Glomerular endothelial cell (primary cell): ENCODE measurements at places on chromosomes 11 and 22. TPM values are rescaled to one million over a fixed set of nuclear protein-coding genes. Genes with fewer than 3 reads are reported as not detected.

Gene ANAPC15
- 27.0 and 28.8 TPM in 2 replicates for total RNA-seq

Gene TTC28
- total RNA-seq: 38.5 and 66.5 TPM in 2 replicates

Gene TMEM191C
- total RNA-seq: 1.2 and 2.8 TPM in 2 replicates

Gene MLC1
- not detected in 2 replicates for total RNA-seq

Gene APOL4
- total RNA-seq: 2.7 and 2.9 TPM in 2 replicates

Gene OR4D11
- total RNA-seq: not detected in 2 replicates

Gene GAL
- total RNA-seq: 2.8 and 4.5 TPM in 2 replicates

Gene MN1
- 8.0 and 12.7 TPM in 2 replicates for total RNA-seq

Gene C22orf31
- total RNA-seq: not detected in 2 replicates
